Stomach (tissue), 19 donors: ENCODE measurements at places on chromosomes 4 and X.
A peak's percentile ranks its signal among the peaks of the same experiment; 100 is the strongest.

- no peak for DNase-seq
- H3K27me3 ChIP-seq = no peaks in the 10 kb centered on the region
- H3K4me3 ChIP-seq = no peak overlapping the region
- H3K27ac ChIP-seq = no peak overlapping the region
Measured at GRCh38 chr4:163505374-163505773, 10.9 kb downstream of the TMA16 start.

- H3K36me3 ChIP-seq = no peaks in the 10 kb centered on the region
- H3K27me3 ChIP-seq = no peaks in the 10 kb centered on the region
- DNase-seq = no peak
- H3K4me3 ChIP-seq = no peak overlapping the region
- H3K27ac ChIP-seq = no peak overlapping the region
Measured at GRCh38 chrX:142663330-142664095, 362.2 kb upstream of the SPANXN4 start.

DNA sequence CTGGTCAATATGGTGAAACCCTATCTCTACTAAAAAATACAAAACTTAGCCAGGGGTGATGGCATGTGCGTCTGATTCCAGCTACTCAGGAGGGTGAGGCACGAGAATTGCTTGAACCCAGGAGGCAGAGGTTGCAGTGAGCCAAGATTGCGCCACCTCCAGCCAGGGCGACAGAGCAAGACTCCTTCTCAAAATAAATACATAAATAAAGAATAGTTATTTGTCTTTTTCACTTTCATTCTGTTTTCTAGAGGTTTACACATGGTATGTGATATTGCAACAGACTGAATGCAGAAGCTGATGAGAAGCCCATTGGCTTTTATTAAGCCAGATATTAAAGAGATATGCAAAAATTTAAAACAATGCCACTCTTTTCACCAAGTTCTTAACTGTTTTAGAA is 8.2 kb downstream of the KLHL15 start:
- no peak overlapping the region for H3K4me3 ChIP-seq
- DNase-seq = no peak
- no peaks in the 10 kb centered on the region for H3K36me3 ChIP-seq
- peak overlapping the region; percentile 39 for H3K27ac ChIP-seq
- H3K27me3 ChIP-seq = no peaks in the 10 kb centered on the region

DNA sequence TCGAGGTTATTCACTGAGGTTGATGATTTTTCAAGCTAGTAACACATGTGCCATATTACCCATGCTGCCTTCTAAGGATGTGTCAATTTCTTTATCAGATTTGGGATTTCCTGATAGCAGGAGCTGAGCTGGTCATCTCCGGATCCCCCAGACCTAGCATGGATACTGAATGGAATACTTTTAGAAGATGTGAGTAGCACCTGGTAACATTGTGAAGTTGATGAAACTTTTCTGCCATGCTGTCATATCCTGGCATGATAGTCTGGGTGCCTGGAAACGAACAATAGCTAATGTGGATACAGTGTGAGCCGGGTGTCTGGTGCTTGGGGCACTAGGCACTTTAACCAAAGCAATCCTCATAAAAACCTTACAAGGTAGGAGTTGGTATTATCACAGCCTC is 11.0 kb upstream of the CYTL1 start:
- DNase-seq = no peak
- H3K27me3 ChIP-seq = no peaks in the 10 kb centered on the region
- no peak overlapping the region for H3K27ac ChIP-seq
